ENCODE measurements at places on chromosomes 6 and 20.

- no peak for DNase-seq
These were observed 10.2 kb downstream of the PTPN1 start for GRCh38 chr20:50520222-50520880.

DNA sequence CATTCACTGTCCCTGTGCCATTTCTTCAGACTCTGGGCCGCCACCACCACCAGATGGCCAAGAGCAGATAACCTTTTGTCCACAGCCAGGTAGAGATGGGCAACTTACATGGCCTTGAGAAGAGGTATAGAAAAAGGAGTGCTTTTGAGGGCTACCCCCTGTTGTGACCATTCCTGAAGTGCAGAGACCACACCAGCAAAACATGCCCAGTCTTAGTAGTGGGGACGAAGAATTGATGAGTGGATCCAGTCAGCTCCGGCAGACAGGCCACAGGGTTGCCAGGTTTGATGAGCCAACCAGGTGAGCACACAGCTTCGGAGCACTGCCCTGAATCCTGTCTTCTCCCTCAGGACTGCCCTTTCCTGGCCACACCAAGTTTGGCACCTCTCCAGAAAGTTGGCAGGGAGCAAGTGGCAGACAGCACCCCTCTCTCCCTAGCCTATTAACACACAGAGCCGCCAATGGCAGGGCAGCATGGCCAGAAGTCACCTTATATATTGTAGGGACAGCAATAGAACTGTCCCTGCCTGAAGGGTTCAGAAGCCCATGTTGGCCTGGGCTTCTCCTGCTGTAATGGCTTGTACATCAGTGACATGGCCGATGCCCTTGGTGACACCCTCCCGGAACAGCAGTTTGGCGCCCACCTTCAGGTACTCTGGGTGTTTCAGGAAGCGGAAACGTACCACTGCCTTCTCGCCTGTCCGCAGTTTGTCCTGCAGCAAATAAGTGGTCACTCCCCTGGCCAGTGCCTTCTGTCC lies 7.8 kb downstream of the GTPBP2 start:
- no peak for DNase-seq

GRCh38 chr6:170037541-170038250 lies 253.2 kb downstream of the DLL1 start:
- no peak for DNase-seq

DNA sequence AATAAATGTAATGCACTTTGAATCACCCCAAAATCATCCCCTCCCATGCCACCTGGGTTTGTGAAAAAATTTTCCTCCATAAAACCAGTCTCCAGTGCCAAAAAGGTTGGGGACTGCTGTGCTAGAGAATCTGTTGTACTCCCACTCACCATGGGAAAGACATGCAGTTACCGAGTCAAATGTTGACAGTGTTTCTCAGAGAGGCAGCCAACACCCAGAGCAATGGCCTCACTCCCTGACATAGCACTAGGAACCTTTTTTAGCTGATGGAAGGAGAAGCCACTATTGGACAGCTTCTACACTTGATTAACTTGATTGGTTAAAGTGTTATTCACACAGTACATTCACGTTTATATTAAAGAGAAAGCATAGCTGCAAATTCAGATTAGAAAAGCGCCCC lies 59.8 kb upstream of the MANEA start:
- DNase-seq: no peak

GRCh38 chr20:59765599-59766177 lies 161.3 kb downstream of the PHACTR3 start:
- DNase-seq: peak; percentile 1

DNA sequence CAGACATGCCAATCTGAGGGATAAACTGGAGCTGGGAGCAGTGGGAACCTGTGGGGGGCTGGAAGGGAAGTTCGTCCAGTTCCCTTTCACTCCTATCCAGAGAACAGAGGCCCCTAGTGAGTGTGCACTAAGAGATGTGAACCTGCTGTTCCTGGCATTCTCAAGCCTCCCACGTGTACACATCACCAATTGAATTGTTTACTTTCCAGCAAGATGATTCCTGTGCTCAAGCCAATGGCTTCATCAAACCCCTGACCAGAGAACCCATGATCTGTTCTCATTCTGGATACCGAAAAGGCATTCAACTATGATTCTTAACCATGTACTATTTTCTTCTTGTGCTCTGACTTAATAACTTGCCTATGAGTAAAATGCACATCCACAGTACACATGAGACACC lies 10.2 kb upstream of the SLC22A3 start:
- DNase-seq: no peak

GRCh38 chr6:88246654-88247053 lies 80.5 kb upstream of the CNR1 start:
- no peak for DNase-seq

- no peak for DNase-seq
These were observed 48.8 kb downstream of the LAMA4 start for GRCh38 chr6:112205427-112206109.

DNA sequence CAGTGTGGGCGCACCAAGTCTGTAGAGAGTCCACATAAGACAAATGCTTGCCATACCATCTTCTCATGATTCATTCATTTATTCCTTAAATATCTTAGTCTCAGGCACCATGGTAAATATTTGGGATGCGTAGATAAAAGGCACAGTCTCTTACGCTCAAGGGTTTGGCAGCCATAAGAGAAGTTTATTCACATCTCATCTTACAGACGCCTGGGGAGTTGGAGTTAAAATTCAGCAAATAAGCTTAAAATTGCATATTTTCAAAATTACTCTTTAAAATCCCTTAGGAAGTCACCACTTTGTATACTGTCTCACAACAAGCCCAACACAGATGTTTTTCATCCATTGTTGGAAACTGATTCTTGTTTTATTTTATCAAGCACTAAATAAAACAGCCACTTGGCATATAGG lies 363.3 kb downstream of the KIF16B start:
- DNase-seq: no peak

DNA sequence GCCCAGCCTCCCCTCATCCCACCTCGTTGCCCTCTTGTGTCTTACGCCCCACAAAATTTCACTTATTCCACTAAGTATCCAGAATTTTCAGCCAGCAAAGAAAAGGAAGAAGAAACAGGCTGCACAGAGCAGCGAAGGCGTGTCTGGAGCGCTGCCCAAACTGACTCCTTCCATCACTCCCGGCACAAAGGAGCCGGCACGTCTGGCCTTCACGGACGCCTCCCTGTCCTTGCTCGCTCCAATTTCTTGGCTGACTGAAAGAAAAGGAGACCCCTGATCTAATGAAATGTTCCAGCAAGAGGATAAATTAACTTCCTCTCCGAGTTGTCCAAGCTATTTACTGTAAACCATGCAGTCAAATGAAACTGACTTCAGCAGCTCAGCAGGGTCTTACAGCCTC lies 152.3 kb upstream of the CDH4 start:
- no peak for DNase-seq

- DNase-seq: no peak
These were observed 64.9 kb downstream of the CHD6 start for GRCh38 chr20:41553142-41553879.

GRCh38 chr6:87705070-87705691 lies 3.1 kb upstream of the AKIRIN2 start:
- no peak for DNase-seq

GRCh38 chr6:29035951-29036350 lies 9.0 kb downstream of the OR2W1 start:
- no peak for DNase-seq

DNA sequence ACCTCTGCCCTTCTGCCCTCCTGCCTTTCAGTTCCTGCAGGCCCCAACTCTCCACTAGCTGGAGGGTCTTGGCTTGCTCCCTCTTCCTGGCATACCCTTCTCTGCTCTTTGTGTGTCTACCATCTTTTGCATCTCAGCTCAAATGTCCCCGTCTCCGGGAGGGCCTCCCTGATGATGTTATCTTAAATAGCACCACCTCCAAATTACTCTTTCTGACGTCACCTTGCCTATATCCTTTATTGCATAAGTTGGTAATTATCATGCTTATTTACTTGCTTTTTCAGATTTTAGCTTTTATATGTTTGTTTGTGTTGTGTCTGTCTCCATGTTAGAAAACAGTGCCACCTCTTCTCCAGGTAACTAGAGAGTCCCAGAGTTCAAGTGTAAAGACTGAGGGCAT lies 36.0 kb upstream of the FYN start:
- no peak for DNase-seq

- no peak for DNase-seq
These were observed 21.0 kb upstream of the STX16 start for GRCh38 chr20:58630063-58630462.

- no peak for DNase-seq
These were observed 77.8 kb upstream of the TGM3 start for GRCh38 chr20:2217857-2218539.

GRCh38 chr6:139595183-139595582 lies 220.7 kb upstream of the CITED2 start:
- no peak for DNase-seq

- DNase-seq: no peak
These were observed 67.9 kb upstream of the MAP7 start for GRCh38 chr6:136618086-136618485.

DNA sequence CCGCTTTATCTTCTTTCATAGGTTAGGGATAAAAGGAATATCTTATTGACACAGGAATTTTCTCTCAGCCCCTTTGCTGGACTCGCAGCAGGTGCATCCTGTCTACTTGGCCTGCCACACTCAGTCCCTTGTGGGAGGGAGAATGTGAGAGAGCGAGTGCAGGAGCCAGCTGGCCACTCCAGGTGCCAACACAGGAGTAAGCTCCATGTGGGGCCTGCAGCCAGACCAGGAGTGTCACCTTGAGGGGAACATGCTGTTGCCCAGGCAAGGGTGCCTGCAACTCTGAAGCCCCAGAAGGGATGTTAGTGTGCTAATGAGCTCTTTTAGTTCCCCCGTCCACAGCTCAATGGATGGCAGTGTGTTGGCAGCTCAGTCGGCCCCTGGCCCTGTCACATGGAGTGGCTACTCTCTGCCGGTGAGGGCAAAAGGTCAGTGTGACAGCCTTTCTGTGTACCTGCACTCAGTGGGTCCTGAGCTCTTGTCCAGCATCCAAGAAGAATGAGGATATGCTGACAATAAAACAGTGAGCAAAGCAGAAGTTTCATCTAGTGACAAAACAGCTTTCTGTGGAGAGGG lies 57.1 kb downstream of the CRYBG1 start:
- DNase-seq: no peak

- DNase-seq: no peak
These were observed 130.5 kb upstream of the SLC24A3 start for GRCh38 chr20:19081937-19082336.

- no peak for DNase-seq
These were observed 19.5 kb downstream of the KIAA0408 start for GRCh38 chr6:127439718-127440117.
